ENCODE measurements at places on chromosomes 1 and 21.

DNA sequence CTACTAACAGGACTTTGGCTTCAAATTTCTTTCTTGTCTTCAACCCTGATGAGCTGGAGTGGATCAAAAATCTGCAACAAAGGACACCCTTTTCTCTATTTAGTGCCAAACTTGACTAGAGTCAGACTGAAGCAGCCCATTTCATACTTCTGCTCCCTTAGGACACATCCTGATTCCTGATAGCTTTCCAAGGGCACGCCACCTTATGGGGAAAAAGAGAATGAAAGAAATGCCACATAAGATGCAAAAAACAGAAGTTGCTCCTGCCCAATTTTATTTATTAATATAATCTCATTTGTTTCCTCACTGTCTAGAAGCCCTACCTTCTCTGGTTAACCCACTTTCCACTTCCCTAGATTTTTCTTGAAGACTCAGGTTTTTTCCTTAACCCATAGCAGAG, 72.7 kb upstream of the NBPF4 start:
- DNase-seq, result no peak

GRCh38 chr1:157286646-157287420, 148.6 kb upstream of the ETV3 start:
- no peak for DNase-seq

DNA sequence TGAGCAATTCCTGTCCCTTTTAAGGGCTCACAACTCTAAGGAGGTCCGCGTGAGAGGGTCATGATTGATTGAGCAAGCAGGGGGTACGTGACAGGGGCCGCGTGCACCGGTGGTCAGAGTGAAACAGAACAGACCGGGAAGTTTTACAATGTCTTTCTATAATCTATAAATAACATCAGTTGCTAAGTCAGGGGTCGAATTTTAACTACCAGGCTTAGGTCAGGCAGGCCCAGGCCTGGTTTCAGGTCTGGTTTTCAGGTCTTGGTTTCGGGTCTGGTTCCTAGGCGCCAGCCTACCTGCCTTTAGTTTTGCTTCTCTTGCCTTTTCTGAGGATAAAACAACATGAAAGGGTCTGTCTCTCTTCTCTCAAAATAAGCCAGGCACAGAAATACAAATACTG, 476.0 kb upstream of the CAMK1G start:
- DNase-seq, result no peak

DNA sequence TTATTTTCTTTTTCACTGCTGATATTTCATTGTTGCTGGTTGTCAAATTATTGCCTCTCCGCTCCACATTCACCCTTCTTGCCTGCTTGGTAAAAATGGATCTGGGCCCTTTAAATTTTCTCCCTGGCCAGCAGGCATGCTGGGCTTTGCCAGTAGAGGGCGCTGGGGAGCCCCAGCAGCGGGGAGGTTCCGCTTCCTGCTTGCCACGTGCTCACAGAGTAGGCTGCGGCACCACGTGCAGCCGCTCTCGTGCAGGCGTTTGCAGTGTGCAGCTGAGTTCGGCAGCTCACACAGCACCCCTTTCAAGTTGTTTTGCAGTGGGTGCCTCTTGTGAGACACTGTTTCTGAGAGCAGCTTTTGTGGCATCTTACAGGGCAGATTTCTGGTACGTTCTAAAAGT, at the start of gene ACTL8:
ACTL8 (plus strand) TSS at position 214 of the 400 bp plus-strand sequence. CDS start 67,676 bp downstream, outside the sequence.
- no peak for DNase-seq

DNA sequence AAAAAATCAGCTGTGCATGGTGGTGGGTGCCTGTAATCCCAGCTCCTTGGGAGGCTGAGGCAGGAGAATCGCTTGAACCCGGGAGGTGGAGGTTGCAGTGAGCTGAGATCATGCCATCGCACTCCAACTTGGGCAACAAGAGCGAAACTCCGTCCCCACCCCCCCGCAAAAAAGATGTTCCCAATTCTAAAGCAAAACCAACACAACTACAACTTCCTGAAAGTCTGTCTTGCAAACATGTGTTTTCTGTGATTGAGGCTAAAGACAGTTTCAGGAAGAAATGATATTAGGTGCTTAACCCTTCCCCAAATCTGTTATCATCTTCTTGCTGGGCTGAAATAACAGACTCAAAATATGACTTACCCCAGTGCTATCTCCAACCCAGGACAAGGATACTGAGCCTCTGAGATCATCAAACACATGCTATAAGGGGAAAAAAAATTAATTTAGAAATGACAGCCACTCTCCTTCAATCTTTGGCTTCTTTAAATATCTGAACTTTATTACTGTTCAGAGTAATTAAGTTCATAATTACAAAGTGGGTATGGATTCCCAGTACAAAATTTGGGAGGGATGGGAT, 28.5 kb downstream of the SORT1 start:
- no peak for DNase-seq

DNA sequence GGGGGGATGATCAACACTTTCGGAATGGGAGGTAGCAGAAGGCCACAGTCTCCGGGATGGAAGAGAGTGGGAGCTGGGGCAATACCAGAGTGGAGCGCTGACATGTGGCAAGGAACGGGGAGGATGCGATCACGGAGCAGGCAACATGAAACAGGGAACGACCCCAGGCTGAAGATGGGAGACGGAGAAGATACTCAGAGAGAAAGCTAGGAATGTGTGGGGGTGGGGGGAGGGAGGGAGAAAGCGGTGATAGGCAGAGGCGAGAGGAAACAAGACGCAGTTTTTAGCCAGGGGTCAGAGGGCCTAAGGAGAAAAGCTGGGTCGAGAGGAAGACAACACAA, 577 bp downstream of the RAB3GAP2 start:
- DNase-seq, result no peak

- no peak for DNase-seq
These were observed 119.5 kb downstream of the XCL2 start for GRCh38 chr1:168424281-168424680.

DNA sequence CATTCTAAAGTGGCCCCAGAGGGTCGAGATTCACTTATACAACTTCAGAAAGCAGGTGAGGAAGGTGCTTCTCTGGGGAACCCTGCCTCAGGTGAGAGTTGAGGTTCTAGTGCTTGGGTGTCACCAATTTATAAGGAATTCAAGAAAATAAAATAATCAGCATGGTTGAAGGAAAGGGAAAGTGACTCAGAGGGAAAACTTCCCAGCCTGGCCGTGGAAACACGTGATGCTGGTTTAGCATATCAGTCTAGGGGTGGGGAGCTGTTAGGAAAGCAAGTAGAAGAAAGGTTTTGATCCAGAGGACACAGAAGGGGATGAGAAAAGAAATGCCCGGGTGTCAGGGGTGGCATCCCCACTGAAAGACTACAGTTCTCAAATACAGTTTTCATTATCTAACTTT, 37.7 kb upstream of the TMEM125 start:
- peak; percentile 43 for DNase-seq

DNA sequence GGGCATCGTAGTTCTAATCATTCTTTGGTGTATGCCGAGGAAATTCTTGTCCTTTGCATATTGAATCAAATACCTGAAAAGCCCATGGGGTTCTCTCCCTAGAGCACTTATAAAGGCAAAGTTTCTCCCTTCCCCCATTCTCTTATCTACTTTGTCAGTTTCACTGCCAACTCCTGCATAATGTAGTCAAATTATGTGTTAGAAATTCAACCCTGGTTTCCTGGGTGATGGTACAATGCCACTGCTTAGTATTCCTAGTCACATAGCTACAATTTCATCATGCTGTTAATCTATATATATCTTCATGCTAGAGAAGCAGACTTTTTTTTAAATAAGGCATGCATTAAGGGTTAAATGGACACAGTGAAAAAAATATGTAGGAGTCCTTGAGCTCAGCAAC, 119.0 kb downstream of the PDE4B start:
- no peak for DNase-seq

- no peak for DNase-seq
These were observed 31.9 kb upstream of the SARS1 start for GRCh38 chr1:109181807-109182163.

DNA sequence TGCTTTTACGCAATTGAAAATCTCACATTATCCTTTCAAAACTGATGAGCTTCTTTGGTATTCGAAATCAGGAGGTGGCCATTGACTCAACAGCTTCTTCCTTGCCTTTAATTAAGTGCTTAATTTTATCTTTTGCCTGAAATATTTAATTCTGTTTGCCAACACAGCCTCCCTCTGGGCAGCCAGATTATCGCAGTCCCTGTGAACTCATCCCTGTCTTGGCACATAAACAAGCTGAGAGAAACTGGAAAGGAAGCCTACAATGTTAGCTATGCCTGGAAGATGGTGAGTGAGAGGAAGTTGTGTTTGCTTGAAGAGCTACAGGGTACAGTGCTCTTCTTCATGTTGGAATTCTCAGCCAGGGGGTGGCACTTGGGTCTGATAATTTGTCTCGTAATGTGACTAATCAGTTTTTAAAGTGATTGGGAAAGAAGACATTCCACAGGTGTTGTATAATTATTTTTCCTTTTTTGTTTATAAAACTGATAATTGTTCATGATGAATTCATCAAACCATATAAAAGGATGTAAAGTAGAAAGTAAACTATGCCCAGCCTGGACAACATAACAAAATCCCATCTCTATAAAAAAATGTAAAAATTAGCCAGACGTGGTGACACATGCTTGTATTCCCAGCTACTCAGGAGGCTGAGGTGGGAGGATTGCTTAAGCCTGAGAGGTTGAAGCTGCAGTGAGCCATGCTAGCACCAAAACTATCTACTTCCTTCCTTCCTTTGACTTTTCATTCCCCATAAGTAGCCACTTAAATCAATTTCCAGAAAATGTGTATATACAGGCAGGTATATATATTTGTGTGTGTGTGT, 90.1 kb upstream of the RAVER2 start:
- no peak for DNase-seq

DNA sequence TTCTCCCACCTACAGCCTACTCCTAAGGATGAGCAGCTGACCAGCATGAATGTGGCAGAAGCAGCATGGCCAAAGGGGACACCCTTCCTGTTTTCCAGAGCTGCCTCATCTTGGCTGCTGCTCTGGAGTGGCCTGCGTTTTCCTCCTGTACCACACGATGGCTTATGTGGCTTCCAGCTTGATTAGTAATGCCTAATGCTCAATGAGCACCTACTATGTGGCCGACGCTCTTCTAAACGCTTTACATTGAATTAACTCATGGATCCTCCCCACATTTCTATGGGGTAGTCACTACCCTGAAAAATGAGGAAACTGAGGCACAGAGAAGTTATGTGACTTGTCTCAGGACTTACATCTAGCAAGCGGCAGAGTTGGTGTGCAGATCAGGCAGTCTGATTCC, 18.0 kb upstream of the SDHB start:
- DNase-seq, result no peak

DNA sequence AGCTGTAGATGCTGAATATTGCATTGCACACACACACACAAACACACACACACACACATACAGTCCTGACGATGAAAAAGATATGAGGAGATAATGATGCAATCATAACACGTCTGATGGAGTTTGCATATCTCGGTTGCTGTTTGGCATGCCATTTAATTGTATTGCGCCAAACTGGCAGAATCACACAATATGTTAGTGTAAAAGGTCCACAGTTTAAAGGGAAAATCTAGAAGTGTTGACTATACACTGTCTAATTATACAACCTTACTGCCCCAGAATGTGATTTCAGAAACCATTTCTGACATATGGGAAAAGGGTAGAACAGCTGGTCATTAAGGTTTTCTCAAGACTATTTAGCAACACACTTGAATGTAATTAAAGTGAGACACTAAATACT, 123.7 kb upstream of the PROX1 start:
- DNase-seq, result no peak

- DNase-seq, result peak; percentile 49
These were observed 5.7 kb downstream of the WNT4 start for GRCh38 chr1:22137004-22137720.

- peak; percentile 50 for DNase-seq
These were observed 67.3 kb upstream of the AKT3 start for GRCh38 chr1:243917177-243917862.

GRCh38 chr1:177591155-177591554, 378.7 kb downstream of the SEC16B start:
- no peak for DNase-seq

GRCh38 chr1:47696737-47697441, 259.0 kb downstream of the FOXD2 start:
- peak; percentile 61 for DNase-seq

DNA sequence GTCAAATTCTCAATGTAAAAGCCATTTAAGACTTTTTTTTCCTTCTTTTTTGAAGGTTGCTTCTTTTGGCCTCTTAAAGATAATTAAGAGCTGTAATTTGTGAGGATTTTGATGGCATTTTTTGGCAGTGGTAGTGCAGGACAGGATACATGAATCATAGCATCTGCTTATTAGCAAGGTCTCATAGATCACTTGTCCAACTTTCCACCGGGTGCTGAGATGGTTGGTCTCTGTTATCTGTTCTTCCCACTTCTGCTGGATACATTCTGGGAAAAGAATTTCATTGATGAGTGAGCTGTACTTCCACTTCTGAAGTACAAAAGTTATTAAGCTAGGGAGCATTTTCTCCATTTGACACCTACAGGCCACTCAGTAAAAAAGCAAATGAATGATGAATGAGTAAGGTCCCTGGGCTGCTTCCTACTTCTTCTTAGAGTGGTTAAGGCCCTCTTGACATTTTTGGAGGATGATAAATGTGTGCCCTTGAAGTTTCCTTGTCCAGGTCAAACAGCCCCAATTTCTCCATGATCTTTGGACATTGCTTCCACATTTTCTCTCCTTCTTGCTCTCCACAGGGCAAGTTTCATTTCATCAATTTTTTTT, 100.6 kb downstream of the ROR1 start:
- DNase-seq, result no peak

GRCh38 chr1:76335882-76336281, 261.3 kb downstream of the ST6GALNAC3 start:
- DNase-seq, result no peak

GRCh38 chr1:211328866-211329475, 2.3 kb downstream of the TRAF5 start:
- DNase-seq, result no peak

GRCh38 chr1:201385299-201385891, 7.9 kb upstream of the TNNT2 start:
- DNase-seq, result peak; percentile 81

- DNase-seq, result no peak
These were observed 269.5 kb downstream of the GRIK3 start for GRCh38 chr1:36764798-36765197.

- DNase-seq, result no peak
These were observed 64.3 kb downstream of the FASLG start for GRCh38 chr1:172723251-172723650.

GRCh38 chr1:47380699-47381098, 35.4 kb upstream of the FOXE3 start:
- no peak for DNase-seq

- DNase-seq, result no peak
These were observed 220.3 kb downstream of the GRIK1 start for GRCh38 chr21:29719521-29719920.

- peak; percentile 91 for DNase-seq
These were observed 486 bp downstream of the SLC27A3 start for GRCh38 chr1:153775458-153776327.

- no peak for DNase-seq
These were observed 58.0 kb downstream of the LGR6 start for GRCh38 chr1:202251424-202252256.

- DNase-seq, result no peak
These were observed 54.6 kb downstream of the CDC7 start for GRCh38 chr1:91555074-91555730.

- DNase-seq, result no peak
These were observed 63.6 kb downstream of the ELAVL4 start for GRCh38 chr1:50172299-50172698.

- DNase-seq, result no peak
These were observed 70.6 kb downstream of the COQ8A start for GRCh38 chr1:227010645-227011044.

- DNase-seq, result no peak
These were observed 21.8 kb downstream of the GBP2 start for GRCh38 chr1:89104147-89104546.

Measured in hepatocyte (in vitro differentiated cells).